Fibroblast of villous mesenchyme (primary cell): ENCODE measurements at places on chromosomes 6 and 20. TPM values are rescaled to one million over a fixed set of nuclear protein-coding genes. Genes with fewer than 3 reads are reported as not detected.

DNA sequence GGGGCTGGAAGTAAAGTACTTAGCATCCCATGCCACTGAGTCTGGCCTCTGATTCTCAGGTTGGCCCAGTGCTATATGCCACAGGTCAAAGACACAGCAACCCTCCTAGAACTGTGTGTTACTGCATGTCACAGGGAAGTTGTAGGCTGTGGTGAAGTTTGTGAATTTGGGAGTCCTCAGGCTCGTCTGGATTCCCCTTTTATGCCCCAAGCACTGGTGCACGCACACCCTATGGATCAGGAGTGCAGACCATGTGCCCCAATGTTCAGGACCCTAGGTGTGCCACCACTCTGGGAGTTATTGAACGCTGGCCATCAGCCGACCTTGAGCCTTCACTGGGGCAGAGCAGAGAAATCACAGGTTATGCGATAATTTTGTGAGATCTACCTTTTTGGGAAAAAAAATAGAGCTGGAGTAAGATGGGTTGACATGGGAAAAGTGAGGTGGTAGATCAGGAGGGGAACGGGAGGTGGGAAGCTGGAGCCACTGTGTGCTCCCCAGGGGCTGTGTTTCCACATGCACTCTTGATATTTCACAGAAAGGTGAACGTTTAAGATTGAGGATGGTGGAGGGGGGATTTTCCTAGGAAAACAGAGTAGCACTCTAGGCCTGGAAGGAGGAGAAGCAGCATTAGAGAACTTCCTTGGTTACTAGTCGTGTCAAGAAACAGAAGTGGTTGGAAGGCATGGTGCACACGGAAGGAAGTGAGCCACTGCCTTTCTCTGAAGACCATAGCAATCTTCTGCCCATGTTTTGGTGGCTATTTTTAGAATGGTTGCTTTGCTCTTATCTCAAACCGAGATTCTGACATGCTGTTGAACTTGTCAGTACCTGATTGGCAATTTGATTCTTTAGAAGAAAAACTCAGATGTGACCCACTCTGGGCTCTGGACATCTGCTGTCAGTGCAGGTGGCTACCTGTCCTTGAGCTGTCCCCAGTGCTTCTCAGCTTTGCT lies 44.1 kb downstream of the DUSP22 start:
- DNase-seq: no peak

DNA sequence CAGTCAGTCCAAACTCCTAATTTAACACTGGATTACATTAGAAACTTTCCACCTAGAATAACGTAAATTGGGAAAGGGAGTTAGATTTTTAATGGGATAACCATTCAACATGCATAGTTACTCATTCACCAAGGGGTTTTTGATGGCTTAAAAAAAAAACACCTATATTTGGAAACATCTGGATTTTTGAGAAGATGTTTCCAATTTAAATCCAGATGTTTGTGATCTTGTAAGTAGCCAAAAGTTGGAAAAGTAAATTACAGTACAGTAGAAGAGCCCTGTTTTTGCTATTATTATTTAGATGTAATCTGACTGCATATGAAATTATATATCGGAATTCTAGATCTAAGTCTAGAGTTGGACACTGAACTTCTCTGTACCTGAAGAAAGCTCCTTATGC lies 478.2 kb downstream of the CD83 start:
- DNase-seq: no peak

The JAG1 gene
- 12.1 and 16.1 TPM in 2 replicates for total RNA-seq

DNA sequence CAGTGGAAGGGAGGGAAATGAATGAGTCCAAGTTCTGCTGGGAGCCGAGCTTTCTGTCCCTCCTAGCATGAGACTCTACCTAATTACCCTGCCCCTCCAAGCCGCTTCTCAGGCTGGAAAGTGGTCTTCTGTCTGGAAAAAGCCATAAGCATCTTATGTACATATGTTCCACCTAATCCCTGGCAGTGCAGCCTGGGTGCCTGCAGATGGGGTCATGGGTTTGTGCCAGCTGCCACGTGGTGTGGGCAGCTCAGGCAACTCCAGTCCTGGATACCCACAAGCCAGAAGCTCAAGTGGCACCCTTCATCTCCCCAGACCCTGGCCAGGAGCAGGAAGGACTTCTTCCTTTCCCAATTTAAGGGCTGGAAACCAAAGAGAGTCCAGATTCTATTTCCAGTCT lies 253.1 kb downstream of the LY86 start:
- DNase-seq: no peak

The SLC17A3 gene
- total RNA-seq: not detected in 2 replicates

The EDN3 gene
- total RNA-seq: not detected in 2 replicates

GRCh38 chr6:107030151-107030550 lies 2.2 kb downstream of the MTRES1 start:
- DNase-seq: no peak

GRCh38 chr20:55649254-55649653 lies 356.1 kb downstream of the CBLN4 start:
- no peak for DNase-seq

The KIF25 gene
- total RNA-seq: under 0.01 TPM in 1 of 2 replicates, not detected in the other

The TRIM27 gene
- total RNA-seq: 57.0 and 76.9 TPM in 2 replicates

The HLA-DRB1 gene
- not detected in 2 replicates for total RNA-seq

GRCh38 chr6:151502499-151502898 lies 8.7 kb downstream of the CCDC170 start:
- peak; percentile 64 for DNase-seq

- DNase-seq: peak; percentile 57
Measured at GRCh38 chr20:13611611-13612125, 27.1 kb downstream of the TASP1 start.

DNA sequence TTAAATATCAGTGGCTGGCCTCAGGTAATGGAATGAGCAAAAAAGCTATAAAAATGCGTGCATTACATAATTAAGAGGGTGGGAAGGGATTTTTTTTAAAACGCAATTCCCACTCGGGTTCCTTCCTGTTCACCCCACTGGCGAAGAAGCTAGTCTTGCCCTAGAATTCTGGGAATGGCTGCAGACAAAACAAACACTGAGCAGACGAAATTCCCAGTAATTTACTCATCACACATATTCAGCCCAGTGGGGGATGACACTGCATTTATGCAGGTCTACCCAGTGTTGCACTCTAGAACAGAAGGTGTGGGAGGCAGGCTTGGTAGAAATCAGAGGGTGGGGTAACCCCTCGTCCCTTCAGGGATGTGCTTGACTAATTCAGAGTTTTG lies 2695.0 kb upstream of the DEFB115 start:
- peak; percentile 59 for DNase-seq

GRCh38 chr20:19498756-19499155 lies 259.3 kb upstream of the RIN2 start:
- no peak for DNase-seq

DNA sequence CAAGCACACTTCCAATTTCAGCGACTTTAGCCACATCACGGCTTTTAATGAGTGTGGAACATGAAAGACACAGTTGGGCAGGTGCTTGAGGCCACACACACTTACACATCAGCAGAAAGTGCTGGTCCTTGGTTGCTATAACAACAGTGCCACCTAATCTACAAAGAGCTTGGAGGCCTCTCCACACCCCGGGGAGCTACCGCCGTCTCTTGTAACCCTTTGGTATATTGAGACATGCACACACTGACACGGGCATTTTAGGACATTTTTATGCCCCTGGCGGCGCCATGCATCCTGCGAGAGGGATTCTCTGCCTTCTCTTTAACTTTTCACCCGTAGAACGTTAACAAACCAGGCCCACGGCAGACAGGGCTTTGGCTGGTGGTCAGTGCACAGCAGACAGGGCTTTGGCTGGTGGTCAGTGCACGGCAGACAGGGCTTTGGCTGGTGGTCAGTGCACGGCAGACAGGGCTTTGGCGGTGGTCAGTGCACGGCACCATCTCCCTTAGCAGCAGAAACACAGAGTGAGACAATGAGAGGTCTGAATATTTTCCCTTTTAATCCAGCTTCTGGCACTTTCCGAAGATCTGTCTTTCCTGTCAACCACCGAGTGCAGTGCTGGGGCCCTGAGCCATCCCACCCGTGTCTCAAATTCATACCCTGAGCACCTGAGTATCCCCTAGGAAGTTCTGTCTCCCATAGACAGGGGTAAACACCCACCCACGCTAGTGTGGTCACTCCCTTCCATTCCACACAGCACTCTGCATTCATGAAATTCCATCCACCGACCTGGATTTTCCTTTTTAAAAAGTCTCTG lies 116.6 kb upstream of the RPS6KA2 start:
- DNase-seq: no peak

DNA sequence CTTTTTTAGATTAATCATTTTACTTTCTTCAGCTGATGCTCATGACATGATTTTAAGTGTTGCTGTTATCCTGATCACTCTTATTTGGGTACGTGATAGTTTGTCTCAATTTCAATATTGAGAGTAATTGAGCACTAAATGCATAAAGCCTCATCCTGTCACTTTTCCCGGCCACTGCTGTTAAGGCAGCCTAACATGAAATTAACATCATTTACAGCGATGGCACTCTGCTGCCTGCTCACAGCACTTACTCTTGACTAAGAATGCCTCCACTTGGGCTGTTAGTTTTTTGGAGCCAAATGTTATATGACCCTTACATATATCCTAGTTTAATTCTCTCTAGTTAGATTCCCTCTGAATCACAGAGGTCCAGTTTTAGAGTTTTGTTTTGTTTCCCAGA lies 107.3 kb downstream of the SLX4IP start:
- DNase-seq: no peak

The DEFB113 gene
- not detected in 2 replicates for total RNA-seq

DNA sequence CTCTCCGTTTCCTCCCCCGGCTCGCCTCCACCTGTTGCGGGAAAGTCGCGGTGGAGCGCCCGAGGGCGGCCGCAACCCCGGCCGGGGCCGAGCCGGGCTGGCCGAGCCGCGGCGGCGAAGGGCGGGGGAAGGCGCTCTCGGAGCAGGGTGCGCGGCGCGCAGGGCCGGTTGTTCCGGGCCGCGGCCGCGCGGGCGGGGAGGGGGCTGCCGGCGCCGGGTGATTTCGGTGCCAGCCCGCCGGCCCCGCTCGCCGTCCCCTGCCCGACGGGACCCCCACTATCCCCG lies 235 bp downstream of the MAP7 start:
- DNase-seq: no peak

The CST2 gene
- total RNA-seq: not detected in 2 replicates

GRCh38 chr20:48962421-48962820 lies 40.9 kb downstream of the ARFGEF2 start:
- no peak for DNase-seq

GRCh38 chr20:3658019-3658715 lies 5.0 kb downstream of the GFRA4 start:
- no peak for DNase-seq

DNA sequence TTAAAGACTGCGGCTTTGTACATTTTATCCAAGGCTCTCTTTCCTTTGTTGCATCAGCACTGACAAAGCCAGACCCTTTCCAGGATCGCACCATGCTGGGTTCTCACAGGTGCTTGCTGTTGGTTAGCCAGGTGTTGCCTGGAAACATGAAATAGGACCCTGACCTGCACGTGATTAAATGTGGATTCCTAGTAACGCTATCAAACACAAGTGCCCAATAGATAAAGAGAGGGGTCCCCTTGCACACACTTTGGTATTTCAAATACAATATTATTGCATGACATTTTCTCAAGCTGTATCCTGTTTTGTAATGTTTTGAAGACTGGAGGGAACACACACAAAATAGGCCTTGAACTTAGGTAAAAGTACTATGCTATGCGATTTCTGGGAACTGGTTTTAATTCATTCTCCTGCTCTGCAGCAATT lies 73.3 kb downstream of the AKAP12 start:
- DNase-seq: no peak
